ENCODE measurements at places on chromosomes 6 and 20. TPM values are rescaled to one million over a fixed set of nuclear protein-coding genes. Genes with fewer than 3 reads are reported as not detected.

DNA sequence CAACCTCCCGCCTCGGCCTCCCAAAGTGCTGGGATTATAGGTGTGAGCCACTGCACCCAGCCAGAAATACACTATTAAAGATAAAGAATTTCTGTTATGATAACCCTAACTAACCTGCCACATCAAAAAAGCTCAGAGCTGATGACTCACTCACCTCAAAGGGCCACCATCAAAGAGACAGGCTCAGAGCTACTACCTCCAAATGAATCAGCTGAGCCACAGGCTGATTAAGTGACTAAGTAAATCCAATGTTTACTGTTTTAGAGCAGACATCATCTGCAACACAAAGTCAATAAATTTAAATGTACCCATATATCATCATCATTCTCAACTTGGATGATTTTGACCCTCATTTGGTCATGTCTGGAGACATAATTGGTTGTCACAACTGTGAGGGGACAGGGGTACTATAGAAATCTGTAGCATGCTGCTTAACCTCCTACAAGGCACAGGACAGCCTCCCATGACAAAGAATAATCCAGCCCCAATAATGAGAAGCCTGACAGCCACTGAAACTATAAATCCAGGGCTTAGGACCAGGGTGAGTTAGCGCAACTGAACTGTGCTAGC lies 106.5 kb downstream of the ATP9A start:
- DNase-seq, result peak; percentile 90

GRCh38 chr20:16273812-16274555 lies 299.3 kb downstream of the KIF16B start:
- DNase-seq, result no peak

DNA sequence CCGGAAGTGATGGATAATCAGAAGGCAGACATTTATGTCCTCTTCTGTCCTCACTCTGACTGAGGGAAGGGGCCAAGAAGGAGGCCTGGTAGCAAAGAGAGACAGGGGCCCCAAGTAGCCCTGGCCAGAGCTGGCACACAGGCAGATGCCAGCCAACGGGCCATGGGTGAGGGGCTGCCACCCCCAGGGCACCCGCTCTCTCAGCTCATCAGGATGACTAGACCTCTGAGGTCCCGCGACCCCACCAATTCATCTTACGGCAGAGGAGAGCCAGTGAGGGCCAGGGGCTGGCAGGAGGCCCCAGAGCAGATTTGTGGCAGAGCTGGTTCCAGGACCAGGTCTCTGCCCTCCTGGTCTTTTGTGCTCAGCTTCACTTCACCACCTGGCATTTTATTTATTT lies 43.1 kb upstream of the MDFI start:
- DNase-seq, result no peak

DNA sequence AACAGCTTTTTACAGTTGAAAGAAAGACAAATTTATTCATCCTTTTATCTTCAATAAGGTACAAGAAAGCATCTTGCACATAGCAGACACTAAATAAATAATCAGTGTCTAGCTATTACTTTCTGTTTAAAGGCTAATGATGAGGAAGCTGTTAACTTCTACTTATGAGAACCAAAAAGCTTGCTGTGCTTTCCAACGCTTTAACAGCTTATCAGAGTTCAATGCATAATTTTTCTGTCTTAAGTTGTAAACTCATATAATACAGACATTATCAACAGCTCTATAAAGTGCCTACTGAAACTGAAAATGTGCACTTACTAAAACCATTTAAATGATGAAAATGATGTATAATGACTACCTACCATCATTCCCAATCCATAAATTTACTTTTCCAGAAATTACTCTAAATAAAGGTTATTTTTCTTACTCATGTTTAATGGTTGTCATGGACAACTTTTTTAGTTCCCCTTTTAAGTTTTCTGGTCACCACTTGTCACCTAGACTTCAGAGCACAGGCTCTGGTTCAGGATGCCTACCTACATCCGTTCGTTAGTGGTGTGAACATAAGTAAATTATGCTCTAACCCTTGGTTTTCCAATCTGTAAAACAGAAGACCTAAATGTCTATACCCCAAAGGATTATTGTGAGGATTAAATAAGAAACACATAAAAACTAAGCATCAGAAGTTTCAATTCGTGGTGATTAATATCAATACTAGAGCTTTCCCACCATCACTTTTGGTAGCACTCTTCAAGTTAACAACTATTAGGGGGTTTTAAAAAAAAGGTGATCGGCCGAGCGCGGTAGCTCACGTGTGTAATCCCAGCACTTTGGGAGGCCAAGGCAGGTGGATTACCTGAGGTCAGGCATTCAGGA lies 8.0 kb downstream of the PNISR start:
- no peak for DNase-seq

DNA sequence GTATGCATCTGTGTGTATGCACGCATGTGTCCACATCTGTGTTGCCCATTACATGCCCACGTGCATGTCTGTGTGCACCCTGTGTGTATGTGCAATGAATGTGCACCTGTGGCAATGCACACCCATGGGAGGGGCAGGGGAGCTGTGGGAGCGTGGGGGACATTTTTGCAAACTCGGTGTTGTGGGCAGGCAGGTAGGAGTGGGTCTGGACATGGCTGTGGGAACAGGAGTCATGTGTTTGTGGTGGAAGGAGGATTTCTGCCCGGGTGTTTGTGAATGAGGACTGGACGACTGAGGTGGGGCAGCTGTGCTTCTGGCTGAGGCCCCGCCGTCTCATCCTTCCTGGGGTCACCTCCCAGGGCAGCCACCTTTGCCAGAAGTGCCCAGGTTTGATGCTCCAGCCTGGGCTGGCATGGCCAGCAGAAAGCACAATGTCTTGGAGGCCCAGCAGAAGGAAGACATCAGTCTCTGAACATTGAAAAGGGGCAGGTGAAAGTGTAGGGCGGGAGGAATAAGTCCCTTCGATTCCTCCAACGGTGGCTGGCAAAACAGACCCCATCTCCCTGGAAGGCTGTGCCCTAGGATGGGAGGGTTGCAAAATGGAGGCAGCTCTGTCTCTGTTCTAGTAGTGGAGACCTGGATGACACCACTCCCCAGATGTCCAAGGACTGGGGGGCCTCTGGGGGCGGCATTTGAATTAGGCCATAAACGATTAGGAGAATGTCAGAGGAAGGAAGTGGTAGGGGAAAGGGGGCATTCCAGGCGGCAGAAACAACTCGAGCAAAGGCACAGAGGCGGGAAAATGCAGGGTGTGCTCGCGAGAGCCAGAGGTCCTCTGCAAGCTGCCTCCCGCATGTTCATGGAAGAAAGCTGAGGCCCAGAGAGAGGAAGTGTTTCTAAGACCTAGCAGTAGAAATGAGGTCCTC lies 19.1 kb upstream of the ARMC12 start:
- no peak for DNase-seq

TMEM244 gene
- total RNA-seq, result 2.7 TPM

TCF21 gene
- total RNA-seq, result not detected

Measured in Daoy (cell line).